ENCODE measurements at places on chromosomes 7 and 10.

- no peak for DNase-seq
These were observed 299.1 kb upstream of the NFE2L3 start for GRCh38 chr7:25852939-25853271.

DNA sequence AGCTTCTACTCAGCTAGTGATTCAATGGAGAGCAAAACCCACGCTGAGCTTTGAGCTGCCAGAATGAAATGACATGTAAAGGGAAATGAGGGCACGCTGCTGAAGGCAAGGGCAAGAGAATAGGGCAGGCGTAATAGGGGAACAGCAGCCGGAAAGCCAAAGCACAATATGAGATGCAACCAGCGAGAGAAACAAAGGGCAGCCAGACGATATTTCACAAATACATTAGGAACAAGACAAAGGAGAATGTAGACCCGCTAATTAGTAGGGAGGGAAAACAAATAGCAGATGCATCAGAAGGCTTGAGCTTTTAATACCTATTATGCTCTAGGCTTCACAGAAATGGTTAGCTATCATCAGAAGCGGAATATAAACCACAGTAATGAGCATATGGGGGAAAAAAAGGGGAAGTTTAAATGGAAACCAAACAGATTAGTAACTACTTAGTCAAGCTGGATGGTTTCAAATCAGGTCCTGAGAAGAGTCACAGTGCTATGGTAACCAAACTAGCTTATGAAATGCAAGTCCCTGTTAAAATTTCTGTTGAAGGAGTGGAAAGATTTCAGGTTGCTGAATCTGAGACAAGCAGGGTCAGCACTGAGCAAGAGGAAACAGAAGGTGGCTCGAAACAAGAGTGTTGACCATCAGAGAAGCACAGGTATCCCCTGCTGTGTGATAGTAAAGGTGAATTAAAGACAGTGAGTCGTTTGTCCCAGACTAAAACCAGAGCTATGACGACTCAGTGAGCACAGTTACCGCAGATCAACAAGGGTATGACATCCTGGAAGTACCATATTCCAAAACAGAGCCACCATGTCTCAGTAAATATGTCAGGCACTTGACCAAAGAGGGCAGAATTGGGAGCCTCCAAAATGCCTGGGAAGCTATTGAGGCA, 496.9 kb upstream of the CELF2 start:
- DNase-seq, result no peak

- DNase-seq, result no peak
These were observed 178.4 kb downstream of the ARHGAP12 start for GRCh38 chr10:31749981-31750840.

- no peak for DNase-seq
These were observed 99.4 kb downstream of the RNF216 start for GRCh38 chr7:5681979-5682546.

- DNase-seq, result no peak
These were observed 613.9 kb upstream of the CELF2 start for GRCh38 chr10:10403762-10404161.

- no peak for DNase-seq
These were observed 86.7 kb upstream of the ADRB1 start for GRCh38 chr10:113957013-113957412.

DNA sequence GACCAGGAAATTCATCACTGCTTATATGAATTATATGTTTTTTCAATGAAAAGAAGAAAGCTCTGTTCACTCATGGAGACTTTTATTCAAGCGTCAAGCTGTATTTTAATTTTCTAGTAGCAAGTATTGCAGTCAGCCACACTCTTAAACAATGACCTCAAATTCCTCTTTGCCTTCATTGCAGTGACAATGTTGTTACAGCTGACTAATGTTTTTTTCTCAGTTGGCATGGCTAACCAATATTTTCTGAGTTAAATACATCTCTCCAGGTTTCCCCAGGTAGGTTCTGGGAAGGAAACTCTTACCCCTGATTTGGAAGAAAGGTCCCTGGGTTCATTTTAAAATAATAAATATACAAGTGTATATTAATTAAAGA, 241.5 kb downstream of the WDR11 start:
- no peak for DNase-seq

DNA sequence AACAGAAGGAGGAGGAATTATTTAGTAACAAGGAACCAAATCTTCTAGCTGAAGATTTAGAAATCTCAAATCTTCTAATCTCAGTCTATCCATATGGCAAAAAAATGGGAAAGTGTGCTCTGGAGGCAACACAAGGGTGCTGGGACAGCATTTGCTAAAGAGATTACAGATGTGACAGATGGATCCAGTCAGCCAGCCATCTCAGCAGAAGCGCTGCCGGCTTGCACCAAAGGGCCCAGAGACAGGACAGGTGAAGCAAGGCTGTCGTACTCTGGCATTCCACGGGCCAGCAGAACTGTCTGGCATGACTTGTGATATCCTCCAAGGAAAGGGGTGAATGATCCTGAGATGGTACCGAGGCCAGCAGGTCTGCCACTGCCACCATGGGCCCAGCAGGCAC, 45.7 kb upstream of the GJD4 start:
- no peak for DNase-seq

GRCh38 chr7:5525271-5526099, 101.9 kb upstream of the TNRC18 start:
- no peak for DNase-seq

- no peak for DNase-seq
These were observed 155.5 kb upstream of the HPS1 start for GRCh38 chr10:98602224-98602623.

GRCh38 chr10:49628599-49628998, 14.8 kb downstream of the CHAT start:
- no peak for DNase-seq

DNA sequence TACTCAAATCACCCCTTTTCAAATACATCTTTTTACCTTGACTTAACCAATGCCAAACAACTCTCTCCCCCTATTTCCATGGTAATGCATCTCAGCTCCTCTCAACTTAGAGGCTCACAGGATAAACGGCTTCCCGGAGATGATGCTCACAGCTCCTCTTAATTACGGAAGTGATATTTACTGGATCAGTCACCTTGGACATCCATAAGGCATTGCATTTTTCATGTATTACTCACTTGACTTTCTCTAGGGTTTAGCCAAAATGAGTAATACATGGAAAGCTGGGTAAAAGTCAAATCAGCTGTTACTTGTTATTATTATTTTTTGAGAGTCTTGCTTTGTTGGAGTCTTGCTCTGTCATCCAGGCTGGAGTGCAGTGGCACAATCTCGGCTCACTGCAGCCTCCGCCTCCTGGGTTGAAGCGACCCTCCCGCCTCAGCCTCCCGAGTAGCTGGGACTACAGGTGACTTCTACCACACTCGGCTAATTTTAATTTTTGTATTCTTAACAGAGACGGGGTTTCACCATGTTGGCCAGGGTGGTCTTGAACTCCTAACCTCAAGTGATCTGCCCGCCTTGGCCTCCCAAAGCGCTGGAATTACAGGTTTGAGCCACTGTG, 73.3 kb upstream of the RHEB start:
- no peak for DNase-seq

- DNase-seq, result no peak
These were observed 261.9 kb upstream of the PPP2R2D start for GRCh38 chr10:131638880-131639278.

DNA sequence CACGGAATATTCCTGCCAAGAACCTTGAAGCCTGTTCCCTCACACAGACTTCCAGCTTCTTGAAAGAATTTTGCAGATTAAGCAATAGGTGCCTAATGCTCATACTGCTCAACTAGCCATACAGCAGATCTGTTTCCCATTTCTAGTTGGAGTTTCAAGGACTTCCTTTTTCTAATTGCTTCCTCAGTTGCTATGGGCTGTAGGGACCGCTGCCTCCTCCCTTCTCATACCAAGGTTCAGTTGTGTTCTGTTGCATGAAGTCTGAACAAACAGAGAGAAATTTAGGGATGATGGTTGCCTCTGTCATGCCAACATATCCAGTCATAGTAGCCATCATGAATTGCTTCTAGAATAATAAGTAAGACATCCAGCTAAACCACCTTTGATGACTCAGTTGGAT, 6.8 kb downstream of the ITGA8 start:
- no peak for DNase-seq

GRCh38 chr7:68065581-68065980, 1068.9 kb downstream of the TYW1 start:
- no peak for DNase-seq

DNA sequence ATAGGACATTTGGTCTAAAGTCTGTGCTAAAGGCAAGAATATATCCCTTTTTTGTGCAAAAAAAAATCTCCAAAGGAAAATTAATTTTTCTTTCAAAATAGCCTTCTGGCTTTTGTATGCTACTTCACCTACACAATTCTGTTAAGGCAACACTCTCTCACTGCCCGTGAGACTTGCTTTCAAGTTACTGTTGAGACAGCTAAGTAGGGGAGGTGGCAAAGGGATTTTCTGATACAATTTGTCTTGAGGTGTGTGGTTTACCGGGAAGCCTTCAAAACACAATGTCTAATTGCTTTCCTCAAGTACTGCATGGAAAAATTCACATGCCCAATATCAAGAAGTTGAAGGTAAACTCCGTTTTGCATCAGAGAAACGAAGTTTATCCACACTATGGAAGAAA, 50.8 kb upstream of the RSU1 start:
- DNase-seq, result no peak

DNA sequence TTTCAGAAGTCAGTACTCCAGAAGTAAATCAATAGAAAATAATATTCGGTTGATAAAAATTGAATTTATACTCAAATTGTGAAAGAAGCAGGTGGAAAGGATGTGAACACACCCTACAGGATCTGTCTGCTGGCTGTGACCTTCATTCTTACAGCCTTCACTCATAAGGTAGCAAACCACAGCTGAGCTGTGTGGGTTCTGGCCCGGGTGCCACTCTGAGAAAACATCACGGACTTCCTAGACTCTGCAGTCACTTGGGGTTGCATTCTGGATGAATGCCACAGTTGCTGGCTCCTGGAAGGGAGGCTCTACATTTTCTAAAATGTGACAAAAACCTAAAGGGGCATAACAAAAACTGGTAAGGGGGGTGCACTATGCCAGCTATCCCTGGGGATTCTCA, 36.0 kb upstream of the ABLIM1 start:
- DNase-seq, result no peak

- no peak for DNase-seq
These were observed 51.2 kb downstream of the PRKAG2 start for GRCh38 chr7:151825721-151826120.

DNA sequence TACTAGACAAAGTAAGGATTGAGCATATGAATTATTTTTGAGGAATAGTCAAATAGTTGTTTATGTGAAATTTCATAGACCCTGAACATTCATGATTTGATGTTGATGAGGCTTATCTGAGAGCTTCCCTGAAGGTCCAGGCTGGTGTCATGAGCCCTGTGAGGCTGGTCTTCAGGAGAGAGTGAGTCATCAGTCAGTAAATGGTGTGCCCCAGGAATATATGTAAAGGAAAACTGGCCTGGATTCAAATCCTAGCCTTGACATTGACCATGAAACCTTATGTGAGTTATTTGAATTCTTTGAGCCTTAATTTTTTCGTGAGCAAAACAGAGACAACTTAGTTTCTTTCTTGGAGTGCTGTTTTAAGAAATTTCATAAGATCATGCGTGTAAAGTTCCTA, 6.2 kb downstream of the TMEM236 start:
- no peak for DNase-seq

DNA sequence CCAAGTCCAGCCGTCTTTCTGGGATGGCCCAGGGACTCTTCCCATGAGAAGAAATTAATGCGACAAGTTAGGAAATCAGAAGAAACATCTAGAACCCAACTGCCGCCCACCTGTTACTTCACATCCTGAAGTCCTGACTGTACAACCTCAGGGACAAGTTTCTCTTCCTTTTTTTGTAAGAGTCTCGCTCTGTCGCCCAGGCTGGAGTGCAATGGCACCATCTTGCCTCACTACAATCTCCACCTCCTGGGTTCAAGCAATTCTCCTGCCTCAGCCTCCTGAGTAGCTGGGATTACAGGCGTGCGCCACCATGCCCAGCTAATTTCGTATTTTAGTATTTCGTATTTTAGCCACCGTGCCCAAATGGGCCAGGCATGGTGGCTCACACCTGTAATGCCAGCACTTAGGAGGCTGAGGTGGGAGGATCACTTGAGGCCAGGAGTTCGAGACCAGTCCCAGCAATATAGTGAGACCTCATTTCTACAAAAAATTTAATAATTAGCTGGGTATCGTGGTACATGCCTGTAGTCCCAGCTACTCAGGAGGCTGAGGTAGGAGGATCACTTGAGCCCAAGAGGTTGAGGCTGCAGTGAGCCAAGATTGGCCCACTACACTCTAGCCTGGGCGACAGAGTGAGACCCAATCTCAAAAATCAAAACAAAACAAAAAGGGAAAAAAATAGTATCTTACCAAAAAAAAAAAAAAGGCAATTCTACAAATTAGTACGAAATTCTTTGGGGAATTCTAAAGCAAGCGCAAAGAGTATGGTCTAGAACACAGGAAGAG, 20.8 kb downstream of the LAT2 start:
- DNase-seq, result no peak

DNA sequence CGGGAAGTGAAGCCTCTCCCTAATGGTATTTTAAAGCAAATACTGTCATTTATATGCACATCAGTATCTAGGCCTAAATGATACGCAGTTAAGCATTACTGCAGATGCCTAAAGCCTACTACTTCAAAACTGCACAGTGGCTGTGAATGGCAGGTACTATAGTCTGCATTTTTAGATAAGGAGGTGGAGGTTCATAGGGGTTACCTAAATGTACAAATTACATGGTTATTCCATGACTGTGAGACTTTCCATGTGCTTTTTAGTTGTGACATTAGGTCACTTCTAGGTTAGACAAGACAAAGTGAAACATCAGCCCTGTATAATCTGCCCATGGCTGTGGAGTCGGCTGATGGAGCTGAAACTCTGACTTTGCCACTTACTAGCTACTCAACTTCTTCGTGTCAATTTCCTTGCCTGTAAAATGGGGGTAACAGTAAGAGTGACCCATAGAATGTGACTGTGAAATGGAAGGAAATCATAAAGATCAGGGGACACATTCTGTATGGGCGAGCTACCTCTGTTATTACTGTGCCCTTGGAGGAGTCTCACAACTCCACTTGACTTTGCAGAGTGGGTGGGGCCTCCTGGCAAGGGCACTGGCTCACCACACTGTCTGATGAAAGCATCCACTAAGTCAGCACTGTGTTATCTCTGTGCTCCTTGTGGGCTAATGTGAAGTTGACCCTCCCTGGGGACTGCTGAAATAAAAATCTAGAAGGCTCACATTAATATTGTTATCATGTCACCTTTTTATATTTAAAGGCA, 239.4 kb downstream of the TNS3 start:
- DNase-seq, result no peak

DNA sequence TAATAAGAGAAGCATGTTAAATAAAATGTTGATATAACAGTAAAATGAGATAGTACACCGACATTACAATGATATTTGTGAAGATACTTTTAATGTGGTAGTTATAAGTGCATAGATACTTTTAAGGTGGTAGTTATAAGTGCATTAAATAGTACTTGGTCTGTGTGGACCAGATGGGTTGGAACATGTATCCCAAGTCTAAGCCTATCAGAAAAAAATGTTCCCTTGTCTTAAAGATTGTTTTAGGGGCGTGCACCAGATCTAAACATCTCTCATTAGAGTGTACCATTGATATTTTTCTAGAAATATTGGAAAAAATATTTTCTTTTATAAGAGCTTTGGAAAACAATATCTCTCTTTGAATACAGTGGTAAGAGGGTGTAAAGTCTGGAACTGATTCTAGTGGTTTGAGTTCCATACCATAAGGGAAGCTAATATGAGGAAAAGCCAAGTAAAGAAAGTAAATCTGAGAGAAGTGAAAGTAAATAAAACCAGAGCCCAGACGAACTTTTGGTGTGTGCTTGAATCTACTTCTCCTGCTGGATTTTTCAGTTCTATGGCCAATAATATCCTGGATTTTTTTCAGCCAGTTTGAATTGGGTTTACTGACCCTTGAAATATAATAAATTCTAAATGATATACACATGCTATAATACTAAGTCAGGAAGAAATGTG, 175.3 kb downstream of the MBL2 start:
- DNase-seq, result no peak

Measured in cortex of kidney (tissue), 1 donor.